ENCODE measurements at places on chromosomes 11 and 22.

DNA sequence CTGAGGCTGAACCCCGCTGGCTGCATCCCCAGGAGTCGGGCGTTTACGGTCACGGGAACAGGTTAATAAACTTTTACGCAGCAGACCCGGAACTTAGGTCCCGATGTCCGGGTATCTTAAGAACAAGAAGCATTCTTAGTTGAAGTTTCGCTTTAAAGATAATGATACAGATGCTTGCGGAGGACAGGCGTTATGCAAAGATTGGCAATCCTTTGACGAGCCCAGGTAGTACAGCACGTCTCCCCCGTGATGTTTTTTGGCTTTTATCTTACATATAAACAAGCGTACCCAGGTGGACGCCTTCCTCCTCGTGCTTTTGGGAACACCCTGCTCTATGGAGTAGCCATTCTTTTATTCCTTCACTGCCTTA is 871 bp upstream of the TOLLIP start:
- DNase-seq = no peak

DNA sequence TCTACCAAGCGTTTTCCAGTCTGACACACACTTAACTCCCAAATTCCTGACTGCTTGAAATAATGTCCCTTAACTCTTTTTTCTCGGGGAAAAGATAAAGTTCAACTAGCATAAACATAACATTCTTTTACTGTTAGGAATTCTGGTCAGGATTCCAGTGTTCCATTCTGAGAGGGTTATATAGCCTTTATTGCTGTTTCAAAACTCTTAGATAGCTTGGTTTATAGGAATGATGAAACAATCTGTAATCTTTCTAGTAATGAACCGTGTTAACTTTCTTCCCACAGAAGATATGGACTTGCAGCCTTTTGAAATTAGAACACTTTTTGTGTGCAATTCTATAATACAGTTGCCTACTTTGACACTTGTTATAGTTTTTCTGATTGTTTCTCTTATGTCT is 8.6 kb downstream of the REXO2 start:
- no peak for DNase-seq

GRCh38 chr11:79458709-79459108 is 17.9 kb upstream of the TENM4 start:
- no peak for DNase-seq

DNA sequence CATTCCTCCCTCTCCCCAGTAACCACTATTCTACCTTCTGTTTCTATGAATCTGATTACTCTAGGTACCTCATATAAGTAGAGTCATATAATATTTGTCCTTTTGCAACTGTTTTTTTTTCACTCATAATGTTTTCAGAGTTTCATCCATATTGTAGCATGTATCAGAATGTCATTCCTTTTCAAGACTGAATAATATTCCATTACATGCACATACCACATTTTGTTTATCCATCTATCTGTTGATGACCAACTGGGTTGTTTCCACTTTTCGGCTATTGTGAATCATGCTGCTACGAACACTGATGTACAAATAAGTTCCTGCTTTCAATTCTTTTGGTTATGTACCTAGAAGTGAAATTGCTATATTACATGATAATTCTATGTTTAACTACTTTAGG is 40.7 kb downstream of the MRE11 start:
- DNase-seq = no peak

DNA sequence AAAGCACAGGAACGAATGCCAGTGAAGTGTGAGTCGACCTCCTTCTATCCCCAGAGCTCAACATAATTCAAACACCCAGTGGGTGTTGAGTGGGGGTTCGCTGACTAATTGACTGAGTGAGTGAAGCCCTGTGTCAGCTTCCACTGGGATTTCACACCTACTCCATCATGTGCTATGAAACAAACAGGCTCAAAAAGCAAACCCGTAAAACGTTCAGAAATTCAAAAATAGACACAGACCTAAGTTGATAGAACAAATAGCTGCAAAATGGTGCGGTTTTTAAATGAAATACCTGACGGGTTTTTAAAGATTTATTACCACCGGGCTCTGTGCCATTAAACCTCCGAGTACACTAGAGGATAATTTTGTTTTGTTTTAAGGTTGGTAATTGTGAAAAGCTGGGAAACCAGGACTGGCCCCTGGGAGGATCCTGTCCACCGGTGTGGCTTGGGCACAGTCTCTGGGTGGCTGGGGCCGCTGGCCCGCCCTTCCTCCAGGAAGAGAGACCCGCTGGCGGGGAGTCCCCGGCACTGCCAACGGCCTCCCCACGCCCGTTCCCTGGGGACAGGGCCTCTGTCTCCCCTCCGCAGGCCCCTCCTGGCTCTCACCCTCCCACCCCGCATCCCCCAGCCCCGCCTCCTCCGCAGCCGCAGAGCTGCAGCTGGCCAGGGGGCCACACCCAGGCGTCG is 13.6 kb downstream of the KCNJ5 start:
- DNase-seq = no peak

DNA sequence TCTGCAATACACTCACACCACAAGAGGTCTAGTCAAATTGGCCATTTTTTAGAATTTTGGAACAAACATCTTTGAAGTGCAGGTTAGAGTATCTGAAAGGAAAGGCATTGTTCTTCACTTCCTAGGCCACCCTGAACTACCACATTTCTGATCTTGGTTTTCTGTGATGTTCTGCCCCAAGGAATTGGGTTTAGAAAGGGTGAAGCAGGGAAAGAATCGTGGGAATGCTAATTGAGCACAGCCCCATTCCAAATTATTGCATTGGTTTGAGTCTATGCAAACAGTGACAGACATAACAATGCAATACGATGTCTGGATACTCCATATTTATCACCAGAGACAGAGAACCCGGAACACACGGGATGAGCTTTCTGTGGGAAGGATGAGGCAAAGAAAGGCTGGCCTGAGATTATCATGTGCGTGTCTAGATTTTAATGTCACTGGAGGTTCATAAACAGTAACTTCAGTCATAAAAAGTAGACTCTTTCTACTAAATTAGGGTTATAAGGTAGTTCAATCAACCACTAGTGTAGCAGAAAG is 195.3 kb upstream of the BLID start:
- DNase-seq = no peak

- DNase-seq = no peak
These were observed 7.4 kb upstream of the SLC22A12 start for GRCh38 chr11:64583296-64584262.

GRCh38 chr11:113817162-113817561 is 37.6 kb downstream of the CLDN25 start:
- no peak for DNase-seq

- no peak for DNase-seq
These were observed 9.5 kb upstream of the RIC3 start for GRCh38 chr11:8178297-8178696.

GRCh38 chr11:114386545-114386944 is 13.8 kb downstream of the C11orf71 start:
- DNase-seq = no peak

DNA sequence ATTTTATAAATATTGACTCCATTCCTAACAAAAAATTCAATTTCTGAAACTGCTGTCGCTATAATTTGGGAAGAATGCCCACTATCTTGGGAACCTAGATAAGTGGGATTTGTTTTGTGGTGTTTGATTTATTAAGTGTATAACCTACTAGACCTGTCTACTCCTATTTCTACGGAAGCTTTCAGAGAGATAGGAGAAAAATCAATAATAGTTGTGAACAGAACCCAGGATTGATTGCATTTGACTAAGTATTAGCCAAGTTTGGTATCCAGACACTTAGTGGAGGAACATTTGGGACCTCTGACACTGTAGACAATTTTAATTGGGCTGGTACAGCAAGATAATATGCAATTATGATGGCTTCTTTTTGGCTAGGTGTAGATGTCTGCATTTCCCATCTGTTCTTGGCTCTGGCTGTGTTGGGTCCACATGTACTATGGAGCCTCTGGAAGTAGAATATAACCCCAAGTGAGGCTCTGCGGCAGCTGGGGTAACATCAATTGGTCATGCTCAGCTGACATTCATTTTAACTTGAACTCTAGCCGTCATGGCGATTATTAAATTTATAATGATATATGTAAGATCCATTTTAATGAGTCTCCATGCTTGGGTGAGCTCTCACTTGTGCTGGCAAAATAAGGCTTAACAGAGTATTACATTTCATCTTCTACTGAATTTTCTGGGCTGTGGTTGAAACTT is 111.5 kb upstream of the E2F8 start:
- DNase-seq = no peak

DNA sequence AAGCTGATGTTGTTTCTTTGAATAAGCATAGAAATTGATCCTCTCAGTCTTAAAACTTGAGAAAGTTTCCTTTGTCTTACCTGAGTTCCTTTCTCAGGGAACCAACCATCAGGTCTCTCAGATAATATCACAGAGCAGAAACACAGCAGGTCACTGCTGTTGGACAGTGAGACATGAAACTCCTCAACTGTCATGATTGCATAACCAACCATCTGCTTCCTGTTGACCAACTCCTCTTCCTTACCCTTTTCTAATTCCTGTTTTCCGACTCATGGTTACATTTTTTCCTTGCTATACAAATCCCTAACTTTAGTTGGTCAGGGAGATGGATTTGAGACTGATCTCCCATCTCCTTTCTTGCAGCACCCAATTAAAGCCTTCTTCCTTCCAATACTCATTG is 845.3 kb downstream of the FAM181B start:
- DNase-seq = no peak

- DNase-seq = no peak
These were observed 16.6 kb downstream of the RTN4RL2 start for GRCh38 chr11:57476757-57477506.

DNA sequence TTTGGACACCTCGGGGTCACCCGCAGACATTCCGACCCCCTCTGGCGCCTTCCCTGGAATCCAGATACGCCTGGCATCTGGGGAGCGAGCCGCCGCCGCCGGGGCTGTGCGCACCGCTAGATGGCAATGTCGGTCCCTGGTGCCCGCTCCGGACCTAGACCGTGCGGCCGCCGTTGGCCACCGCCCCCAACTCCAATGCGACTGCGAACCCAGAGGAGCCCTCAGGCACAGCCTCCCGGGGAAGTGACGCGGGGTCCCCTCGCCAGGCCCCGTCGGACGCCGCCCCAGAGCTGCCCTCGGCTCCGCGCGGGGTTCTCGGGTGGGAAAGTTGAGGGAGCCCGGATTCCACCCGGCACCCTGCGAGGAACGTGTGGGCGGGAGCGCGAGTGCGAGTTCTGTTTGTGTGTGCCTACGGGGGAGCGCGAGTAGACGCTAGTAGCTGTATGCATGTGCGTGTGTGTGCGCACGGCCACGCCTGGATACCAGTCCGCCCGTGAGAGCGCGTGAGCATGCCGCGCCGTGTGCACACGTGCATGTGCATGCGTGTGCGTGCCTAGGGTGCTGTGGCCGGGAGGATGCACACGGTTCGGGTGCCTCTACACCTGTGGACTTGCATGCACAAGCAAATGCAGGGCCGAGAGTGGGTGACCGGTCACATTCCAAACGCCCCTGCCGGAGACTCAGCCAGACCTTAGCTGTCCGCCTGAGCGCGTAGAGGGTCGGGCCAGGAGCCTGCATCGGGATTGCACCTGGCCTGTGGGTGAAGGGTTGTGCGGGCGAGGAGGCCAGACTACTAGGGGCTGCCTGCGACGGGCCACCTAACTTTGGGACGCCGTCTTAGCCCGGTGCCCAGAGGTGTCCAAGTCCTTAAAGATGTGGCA is 1.9 kb downstream of the CHRM4 start:
- peak; percentile 34 for DNase-seq

- DNase-seq = no peak
These were observed 962.9 kb downstream of the BRD1 start for GRCh38 chr22:48864748-48865147.

DNA sequence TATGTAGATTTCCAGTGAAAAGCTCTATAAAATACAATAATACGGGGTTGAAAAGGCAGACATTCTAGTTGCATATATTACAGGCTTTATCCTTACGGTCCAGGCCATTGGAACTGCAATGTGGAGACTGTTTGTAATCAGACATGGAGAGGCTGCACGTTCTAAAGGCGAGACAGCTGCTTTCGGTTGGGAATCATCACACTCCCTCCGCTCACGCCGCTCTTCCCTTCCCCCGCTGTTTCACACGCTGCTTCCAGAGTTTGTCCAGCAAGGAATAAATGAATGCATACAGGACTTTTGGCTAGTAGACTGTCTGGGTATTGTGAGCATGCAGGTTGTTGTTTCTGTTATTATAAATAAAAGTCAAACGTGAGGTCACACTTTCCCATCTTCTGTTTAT is 13.5 kb upstream of the EFCAB6 start:
- DNase-seq = no peak

GRCh38 chr11:65290448-65291165 is 24.1 kb upstream of the CDC42EP2 start:
- no peak for DNase-seq

DNA sequence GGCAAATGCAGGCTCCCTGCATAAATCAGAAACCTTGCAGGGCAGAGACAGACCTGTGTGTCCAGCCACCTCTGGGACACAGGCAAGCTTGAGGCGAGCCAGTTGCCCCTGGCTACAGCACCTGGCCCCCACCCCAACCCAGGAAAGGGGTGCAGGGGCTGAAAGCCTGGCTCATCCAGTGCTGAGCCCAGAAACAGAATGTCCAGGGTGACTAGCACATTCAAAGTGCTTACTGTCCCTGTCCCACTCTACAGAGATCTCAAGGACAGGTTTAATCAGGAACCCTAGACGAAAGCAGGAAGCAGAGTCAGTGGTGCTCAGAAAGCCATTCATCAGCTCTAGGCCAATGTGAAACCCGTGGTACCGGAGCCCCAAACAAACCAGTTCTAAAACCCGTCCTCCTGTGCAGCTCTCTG is 31.9 kb downstream of the PLEKHA7 start:
- DNase-seq = no peak
